GM12878 (cell line): ENCODE measurements at places on chromosomes 6 and 20. TPM values are rescaled to one million over a fixed set of nuclear protein-coding genes. Genes with fewer than 3 reads are reported as not detected.

CCDC170 gene
- 0.11 TPM in 1 of 2 replicates, not detected in the other for total RNA-seq

- no peak for DNase-seq
These were observed 119.6 kb upstream of the DOK5 start for GRCh38 chr20:54355631-54356280.

DNA sequence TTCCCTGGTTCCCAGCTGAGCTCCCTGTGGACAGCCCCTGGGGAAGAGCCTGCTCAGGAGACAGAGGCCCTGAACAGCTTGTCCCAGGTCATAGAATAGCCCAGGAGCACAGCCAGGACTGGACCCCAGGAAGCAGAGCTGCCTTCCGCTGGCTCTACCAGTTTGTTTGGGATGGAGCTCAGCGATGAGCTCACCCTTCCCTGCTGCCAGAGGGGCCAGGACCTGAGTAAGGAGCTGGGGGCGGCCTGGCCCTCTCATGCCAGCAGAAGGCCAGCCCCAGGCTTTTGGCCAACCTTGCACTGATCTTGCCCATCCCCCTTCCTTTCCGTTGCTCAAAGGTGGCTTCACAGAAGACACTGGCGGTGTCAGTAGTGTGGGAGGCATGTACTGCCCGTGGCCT is 17.5 kb downstream of the MMP24OS start:
- DNase-seq, result no peak

- DNase-seq, result no peak
These were observed 75.9 kb downstream of the OR2B2 start for GRCh38 chr6:27836141-27836782.

SRSF12 gene
- not detected in 2 replicates for total RNA-seq

GRCh38 chr6:4403828-4404227 is 268.5 kb upstream of the ECI2 start:
- no peak for DNase-seq

ETV7 gene
- total RNA-seq, result 1.6 and 1.9 TPM in 2 replicates
